Left colon (tissue), 2 donors: ENCODE measurements at places on chromosomes 5 and 9.

- DNase-seq, result no peak
Measured at GRCh38 chr5:78505860-78506259, 142.7 kb downstream of the LHFPL2 start.

- DNase-seq, result no peak
Measured at GRCh38 chr5:73365990-73366667, 82.4 kb downstream of the FOXD1 start.

DNA sequence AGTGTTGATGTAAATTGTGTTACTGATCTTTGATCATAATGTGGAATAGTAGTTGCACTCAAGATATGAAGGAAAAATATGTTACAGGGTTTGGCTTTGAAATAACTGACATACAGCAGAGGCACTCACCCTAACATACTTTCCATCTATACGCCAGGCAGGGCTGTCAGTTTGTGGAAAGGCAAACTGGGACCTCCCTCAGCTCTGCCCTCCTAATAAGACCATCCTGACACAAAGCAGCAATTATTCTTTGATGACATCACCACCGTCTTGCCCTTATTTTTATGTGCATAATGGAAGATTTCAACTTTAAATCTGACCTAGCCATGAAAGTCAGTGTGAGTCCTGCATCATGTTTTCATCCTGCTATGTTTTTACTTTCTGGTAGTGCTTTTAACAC lies 42.9 kb downstream of the ITGA1 start:
- no peak for DNase-seq

DNA sequence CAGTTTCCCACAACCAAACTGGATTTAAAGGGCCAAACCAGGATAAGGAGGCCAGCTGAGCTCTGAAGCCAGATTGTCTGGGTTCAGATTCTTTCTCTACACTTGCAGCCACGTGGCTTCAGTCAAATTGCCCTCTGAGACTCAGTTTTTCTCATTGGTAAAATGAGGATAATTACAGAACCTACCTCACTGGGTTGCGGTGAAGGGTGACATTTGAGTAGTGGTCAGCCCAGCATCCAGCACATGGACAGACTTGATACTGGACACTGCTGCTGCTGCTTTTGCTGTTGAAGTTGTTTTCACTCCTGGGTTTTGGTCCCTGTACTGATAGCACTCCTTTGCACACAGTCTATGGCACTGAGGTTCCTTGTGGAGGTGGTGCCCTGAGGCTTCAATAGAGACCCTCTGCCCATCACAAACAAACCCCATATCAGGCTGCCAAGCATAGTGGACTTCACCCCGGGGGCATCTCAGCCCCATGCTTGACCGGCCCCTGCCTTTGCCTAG lies 25.7 kb upstream of the CDKN2AIPNL start:
- DNase-seq, result no peak

- no peak for DNase-seq
Measured at GRCh38 chr5:178425621-178426068, 164.5 kb downstream of the COL23A1 start.

- no peak for DNase-seq
Measured at GRCh38 chr5:133425222-133425621, 187.1 kb downstream of the FSTL4 start.
